ENCODE measurements at places on chromosomes 13 and 19. TPM values are rescaled to one million over a fixed set of nuclear protein-coding genes. Genes with fewer than 3 reads are reported as not detected.

Gene ZNF154
- polyA plus RNA-seq, result 47.8 TPM

DNA sequence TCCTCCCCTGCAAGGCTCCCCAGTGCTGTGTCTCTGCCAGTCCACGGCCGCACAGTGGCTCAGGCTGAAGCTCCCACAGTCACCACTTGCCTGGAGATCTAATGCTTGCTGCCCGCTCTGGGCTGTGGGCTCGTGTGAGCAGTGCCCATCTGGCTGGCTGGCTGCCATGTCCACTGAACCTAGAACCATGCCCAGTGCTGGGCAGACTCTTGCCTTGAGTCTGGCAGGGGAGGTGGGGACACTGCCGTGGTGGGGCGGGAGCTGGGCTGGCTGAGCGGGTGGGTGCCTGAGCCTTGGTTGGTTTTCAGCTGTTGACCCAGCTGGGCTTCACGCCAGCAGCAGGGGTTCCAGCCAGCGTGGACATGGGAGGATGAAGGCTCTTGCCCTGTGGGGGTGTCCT lies 52.3 kb downstream of the CRTC1 start:
- no peak for DNase-seq

DNA sequence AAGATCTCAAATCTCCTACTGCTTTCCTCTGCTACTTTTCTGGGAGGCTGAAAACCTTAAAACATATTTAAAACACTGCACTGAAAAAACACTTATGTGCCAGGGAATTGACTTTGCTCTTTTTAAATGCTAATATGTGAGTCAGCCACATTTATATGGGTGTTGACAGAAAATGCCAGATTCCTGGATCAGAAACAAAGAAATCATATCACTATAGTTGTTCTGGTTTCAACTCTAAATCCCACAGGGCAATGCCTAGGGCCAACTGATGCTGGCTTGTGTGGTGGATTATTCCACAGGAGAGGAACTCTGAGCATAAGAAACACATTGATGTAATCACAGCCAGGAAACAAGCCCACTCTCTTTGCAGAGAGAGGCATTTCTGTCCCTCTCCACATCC lies 1439.0 kb upstream of the SPRY2 start:
- DNase-seq, result no peak

DNA sequence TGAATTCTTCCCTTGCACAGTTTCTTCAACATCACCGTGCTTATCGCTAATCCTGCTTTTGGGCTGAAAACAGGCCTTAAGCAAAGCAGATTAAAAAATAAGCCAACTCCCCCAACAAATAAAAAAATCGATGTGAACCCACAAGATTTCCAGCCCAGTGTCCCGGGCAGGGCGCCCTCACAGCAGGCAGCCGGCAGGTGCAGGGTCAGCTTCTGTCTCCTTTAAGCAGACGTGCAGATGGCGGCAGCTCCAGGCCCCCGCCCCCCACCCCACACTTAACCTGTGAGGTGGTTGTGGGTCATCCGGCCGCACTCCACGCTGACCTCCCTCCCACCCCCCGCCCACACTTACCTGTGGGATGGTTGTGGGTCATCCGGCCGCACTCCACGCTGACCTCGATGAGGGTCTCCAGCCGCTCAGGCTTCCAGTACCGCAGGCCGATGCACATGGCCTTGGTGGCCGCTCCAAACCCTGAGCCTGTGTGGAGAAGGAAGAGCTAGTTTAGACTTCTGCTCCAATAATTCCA lies 19.8 kb downstream of the ADPRHL1 start:
- DNase-seq, result no peak

GRCh38 chr19:47402504-47402903 lies 16.8 kb downstream of the MEIS3 start:
- DNase-seq, result no peak

Gene KISS1R
- not detected for polyA plus RNA-seq

DNA sequence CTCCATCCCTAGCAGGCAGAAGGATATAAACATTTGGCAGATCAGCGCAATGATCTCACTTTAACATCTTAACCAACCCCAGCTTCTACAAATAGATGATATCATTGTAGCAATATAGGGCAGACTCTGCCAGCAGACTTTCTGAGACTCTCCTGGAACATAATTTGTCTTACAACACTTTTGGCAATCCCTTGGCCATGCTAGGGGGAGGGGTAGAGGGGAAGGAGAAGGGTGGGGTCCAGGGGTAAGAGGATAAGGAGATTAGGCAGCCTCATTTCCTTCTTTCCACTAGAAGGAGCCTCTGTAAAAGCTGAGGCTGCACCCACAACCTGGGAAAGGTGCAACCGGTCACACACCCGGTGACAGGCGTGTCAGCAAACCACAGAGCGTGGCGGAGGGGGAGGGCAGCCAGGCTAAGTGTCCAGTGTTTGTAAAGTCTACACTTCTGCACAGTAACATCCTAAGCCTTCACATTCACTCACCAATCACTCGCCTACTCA lies 8.7 kb upstream of the UBAC2 start:
- no peak for DNase-seq

GRCh38 chr13:109136873-109137272 lies 507.5 kb downstream of the MYO16 start:
- DNase-seq, result no peak

Gene IL11
- 0.26 TPM for polyA plus RNA-seq

Gene ZNF738
- 28.3 TPM for polyA plus RNA-seq

Gene CEACAM8
- 0.45 TPM for polyA plus RNA-seq

Gene CD33
- polyA plus RNA-seq, result 3.7 TPM

- DNase-seq, result no peak
Observed at GRCh38 chr13:99386495-99386894, 79.3 kb upstream of the GPR183 start.

Gene DIRAS1
- 2.1 TPM for polyA plus RNA-seq

- peak; percentile 66 for DNase-seq
Observed at GRCh38 chr19:42253245-42254088, 1.5 kb downstream of the ERF start.

Data from right lung (tissue), 10 donors.